CD4-positive, alpha-beta T cell treated with Interleukin-17A for 4 hours (primary cell): ENCODE measurements at places on chromosomes 11 and 22.

GRCh38 chr22:33570110-33570509, 350.2 kb downstream of the LARGE1 start:
- no peak for DNase-seq

DNA sequence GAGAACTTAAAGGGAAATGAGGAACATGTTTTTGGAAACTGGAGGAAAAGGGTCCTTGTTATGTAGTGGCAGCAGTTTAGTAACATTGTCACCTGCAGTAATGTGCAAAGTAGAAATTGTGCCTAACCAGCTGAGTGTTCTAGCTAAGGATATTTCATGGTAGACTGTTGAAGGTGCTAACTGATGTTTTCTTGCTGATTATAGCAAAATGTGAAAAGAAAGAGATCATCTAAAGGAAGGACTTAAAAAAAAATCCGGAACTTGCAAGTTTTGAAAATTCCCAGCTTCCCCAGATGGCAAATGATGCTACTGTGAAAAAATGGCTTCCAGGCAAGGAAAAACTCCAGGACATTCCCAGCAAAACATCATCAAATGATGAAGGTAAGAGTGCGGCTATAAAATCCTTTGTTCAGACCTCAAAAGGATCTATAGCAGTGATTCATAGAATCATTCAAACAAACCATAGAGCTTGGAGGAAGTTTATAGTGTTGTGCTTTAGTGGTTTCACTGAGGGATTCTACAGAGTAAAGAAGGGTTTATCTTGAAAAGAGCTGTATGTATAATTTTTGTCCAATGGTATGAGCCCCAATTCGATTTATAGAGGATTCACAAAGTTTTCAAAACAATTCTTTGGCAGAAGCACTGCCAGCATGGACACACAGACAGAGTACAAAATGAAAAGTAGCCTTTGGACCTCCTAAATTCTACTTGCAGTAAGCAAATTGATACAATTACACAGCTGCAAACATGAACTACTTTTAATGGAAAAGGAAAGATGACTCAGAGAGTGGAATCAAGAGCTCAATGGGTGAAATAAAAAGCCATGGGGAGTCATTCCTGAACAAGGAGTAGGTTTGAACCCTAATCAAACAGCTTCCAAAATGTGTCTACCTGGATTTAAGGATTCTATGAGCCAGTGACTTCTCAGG, 4.3 kb upstream of the TRIM44 start:
- no peak for DNase-seq

- DNase-seq, result peak; percentile 63
Observed at GRCh38 chr11:34492806-34493414, 20.7 kb downstream of the ELF5 start.

- DNase-seq, result peak; percentile 25
Observed at GRCh38 chr11:134252346-134253187, 585 bp downstream of the THYN1 start.

- no peak for DNase-seq
Observed at GRCh38 chr11:120058931-120059330, 79.0 kb downstream of the TRIM29 start.

- no peak for DNase-seq
Observed at GRCh38 chr11:35318977-35319925, 100.1 kb downstream of the SLC1A2 start.

GRCh38 chr22:39171623-39172264, 19.3 kb upstream of the CBX7 start:
- no peak for DNase-seq

- DNase-seq, result no peak
Observed at GRCh38 chr22:49608660-49609059, 219.0 kb downstream of the BRD1 start.
